NCI-H187 treated with DMSO at 0.1 percent for 48 hours (cell line): ENCODE measurements at places on chromosomes 6 and 20.

DNA sequence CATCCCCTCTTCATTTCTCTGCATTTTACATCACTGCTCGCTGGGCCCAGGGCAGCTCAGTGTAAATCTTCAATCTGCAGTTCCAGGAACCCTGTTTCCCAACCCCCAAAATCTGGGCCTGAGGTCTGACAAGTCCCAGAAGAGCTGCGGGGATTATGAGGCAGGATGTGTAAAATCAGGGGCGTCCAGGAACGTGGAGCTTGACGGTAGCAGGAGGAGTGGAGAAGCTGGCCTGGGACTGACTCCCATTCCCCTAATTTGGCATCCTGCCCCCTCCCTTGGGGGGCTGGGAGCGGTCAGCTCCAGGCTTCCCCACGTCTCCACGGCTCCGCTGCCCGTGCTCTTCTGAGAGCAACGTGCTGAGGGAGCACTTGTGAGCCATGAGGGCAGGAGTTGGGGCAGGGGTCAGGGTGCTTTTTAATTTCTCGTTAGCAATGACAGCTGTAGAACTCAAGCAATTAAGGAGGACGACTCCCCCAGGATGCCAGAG lies 23.4 kb upstream of the VEGFA start:
- no peak for DNase-seq

GRCh38 chr6:79630380-79630882 lies 698 bp upstream of the SH3BGRL2 start:
- DNase-seq = no peak

GRCh38 chr6:753486-753885 lies 60.5 kb upstream of the EXOC2 start:
- no peak for DNase-seq

- DNase-seq = no peak
Observed at GRCh38 chr20:60304931-60305330, 346.7 kb downstream of the CDH26 start.

DNA sequence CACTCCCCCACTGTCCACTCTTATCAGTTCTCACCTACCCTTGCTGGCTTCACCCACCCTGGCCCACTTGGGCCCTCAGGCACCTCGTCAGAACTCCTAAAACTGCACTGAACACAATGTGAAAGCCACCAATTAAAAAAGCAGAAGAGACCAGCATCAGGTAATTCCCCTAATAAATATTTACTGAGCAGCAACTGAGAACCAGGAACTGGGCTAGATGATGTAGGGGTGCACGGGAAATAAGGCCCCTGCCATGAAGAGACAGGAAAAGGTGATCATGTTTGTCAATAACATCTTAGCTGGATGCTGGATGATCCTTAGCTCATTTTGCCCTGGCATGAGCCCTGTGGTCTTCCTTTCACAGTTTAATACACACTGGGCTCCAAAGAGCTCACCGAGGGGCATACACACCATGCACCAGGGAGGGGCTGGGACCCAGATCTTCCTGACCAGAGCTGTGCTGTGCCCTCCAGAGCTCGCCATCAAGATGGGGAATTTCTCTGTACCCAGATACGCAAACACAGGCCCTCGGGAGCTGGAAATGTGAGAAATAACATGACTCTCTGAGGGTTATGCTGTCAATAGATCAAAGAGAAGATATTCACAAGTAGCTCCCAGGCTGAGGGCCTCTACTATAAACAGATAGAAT lies 113.6 kb upstream of the SLC22A16 start:
- DNase-seq = no peak

GRCh38 chr6:56959938-56960337 lies 5.0 kb downstream of the BEND6 start:
- DNase-seq = no peak

GRCh38 chr6:23389386-23389785 lies 736.6 kb upstream of the NRSN1 start:
- DNase-seq = no peak

- DNase-seq = no peak
Observed at GRCh38 chr6:25579391-25579883, 72.6 kb upstream of the SCGN start.

GRCh38 chr20:10022625-10023024 lies 12.2 kb upstream of the ANKEF1 start:
- DNase-seq = no peak

- no peak for DNase-seq
Observed at GRCh38 chr20:41261260-41261659, 56.3 kb downstream of the ZHX3 start.

DNA sequence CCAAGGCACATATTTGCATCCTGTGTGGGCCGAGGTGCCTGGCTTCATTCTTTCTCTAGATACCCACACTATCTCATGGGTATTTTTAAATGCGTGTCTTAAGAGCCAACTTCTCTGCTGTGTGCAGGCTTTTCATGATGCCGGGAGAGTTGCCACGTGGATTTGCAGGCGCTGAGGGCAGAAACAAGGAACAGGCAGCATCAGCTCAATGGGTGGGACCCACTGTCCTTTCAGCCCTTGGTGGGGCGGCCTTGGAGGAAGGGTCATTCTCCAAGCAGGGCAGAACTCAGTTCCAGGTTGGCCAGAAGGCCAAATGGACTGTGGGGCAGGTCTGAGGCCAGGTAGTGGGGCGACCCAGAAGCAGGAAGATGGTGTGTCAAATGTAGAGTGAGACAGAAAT lies 84.7 kb downstream of the PHACTR3 start:
- no peak for DNase-seq

GRCh38 chr20:17771206-17772004 lies 71.6 kb downstream of the BANF2 start:
- DNase-seq = no peak

DNA sequence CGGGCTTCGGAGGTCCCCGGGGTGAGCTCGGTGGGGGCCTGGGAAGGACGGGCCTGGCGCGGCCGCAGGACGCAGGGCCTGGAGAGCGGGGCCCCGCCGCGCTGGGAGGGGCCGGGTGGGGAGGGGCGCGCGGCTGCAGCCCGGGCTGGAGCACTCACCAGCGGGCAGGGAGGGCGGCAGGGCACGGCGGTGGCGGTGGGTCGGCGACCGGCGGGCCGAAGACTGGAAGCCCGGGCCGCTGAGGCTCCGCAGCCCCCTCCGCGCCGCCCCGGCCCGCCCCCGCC lies at the start of gene GATA5:
TSS of gene GATA5 (minus strand) at position 224 of the 284 bp plus-strand sequence. CDS start 474 bp downstream, outside the sequence.
- no peak for DNase-seq

DNA sequence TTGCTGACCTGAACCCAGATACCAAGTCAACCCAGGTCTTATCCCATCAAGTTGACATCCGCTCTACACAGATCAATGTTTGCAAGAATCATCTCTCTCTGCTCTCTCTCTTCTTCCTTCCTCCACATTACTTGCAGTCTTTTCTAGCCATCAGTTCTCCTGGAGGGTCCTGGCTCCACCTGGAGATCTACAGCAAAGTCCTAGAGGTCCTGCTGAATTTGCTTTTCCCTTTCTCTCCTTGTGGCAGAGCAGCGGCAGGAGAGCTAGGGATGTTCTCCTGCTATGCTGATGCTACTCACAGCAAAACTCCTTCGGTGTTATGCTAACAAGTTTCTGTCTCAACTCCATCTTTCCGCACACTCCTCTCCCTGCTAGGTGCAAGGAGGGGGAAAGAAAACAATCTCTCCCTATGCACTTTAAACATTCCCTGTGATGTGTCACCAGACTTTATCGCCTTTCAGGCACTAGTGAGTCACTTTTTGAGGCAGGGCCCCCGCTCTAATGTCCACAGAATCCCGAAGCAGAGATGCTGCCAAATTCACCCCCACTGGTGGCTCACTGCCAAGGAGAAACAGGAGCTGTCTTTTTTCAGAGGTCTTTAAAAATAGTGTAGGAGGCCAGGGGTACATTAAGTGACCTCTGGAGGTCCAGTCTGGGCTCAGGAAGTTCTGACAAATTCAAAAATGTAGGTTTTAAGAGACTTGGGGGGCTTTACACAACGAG lies 62.6 kb downstream of the FAM50B start:
- no peak for DNase-seq

DNA sequence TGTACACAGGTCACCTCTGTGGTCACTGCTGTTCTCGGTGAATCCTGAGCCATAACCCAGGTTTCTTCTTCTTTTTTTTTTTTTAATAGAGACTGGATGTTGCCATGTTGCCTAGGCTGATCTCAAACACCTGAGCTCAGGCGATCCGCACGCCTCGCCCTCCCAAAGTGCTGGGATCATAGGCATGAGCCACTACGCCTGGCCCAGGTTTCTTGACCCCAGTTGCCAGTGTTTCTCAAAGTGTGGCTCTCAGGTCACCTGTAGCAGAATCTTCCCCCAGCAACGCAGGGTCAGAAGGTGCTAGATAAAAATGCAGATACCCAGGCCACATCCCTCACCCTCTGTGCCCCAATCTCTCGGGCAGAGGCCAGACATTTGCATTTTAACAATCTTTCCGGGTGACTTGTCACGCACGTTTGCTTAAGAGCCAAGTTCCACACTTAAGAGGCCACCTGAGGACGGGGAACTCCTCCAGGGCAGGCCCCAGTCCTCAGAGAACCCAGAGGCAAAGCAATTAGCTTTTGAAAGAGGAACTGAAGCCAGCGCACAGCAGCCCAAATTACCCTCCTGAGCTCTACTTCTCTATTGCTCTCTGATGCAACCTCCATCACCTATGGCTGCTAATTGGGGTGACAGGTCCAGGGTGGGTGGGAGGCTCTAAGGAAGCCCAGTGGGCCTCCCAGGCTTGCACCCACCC lies 81.8 kb downstream of the NFATC2 start:
- no peak for DNase-seq

GRCh38 chr20:11861479-11861878 lies 56.2 kb upstream of the BTBD3 start:
- no peak for DNase-seq

- no peak for DNase-seq
Observed at GRCh38 chr6:43274916-43275597, 23.0 kb upstream of the SLC22A7 start.

DNA sequence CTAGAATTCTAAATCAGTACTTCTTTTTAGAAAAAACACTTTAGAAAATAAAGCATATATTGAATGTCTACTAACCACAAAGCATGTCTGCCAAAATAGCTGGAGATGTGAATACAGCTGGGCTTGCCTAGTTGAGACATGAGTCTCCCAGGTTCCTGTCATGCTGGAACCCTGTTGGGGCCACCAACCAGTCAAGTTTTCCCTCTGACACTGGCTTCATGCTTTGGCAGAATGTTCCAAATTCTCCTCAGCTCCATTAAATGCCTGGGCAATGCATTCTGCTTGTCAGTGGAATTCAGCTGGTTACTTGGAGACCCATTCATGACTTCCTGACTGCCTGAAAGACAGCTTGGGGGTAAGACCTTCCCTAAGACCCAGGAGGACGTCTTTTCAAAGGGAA lies 87.2 kb downstream of the PRND start:
- no peak for DNase-seq

DNA sequence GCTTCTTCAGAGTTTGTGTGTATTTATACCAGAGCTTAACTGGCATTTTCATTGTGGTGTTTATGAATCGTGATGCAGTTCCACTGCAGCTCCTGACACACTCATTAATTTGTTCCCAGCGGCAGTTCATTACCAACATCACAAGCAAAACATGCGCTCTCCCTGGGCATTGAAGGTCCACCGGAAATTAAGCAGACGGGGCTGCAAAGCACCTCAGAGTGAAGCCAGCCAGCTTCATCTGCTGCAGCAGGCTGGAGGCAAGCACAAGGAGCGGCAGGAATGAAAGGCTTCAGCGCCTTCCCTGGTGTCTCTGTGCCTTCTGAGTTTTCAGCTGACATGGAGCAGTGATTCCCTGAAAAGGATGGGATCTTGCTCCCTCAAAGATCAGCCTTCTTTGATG lies 246.0 kb upstream of the SPTLC3 start:
- DNase-seq = no peak

GRCh38 chr6:108363113-108363512 lies 68.3 kb downstream of the AFG1L start:
- DNase-seq = no peak

GRCh38 chr6:86686496-86686895 lies 250.8 kb upstream of the HTR1E start:
- DNase-seq = no peak

DNA sequence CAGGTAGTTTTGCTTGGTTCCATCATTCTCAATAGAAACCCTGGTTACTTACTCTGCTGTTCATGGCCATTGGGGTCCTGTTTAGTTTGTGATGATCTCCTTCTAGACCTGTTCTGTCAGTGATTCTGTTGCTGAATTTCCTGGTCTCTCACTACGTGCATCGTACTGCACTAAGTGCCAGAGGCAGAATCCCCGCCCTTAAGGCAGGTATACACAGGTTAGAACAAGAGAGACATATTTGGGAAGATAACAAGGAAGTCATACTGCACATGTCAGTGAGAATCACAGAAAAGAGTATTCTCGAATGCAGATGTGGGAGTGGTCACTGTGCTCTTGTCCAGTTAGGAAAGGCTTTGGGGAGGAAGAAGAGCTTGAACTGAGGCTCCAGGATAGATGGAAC lies 148.1 kb upstream of the MYLIP start:
- DNase-seq = no peak

- DNase-seq = no peak
Observed at GRCh38 chr6:17957498-17957897, 29.9 kb downstream of the KIF13A start.

GRCh38 chr6:34595332-34596184 lies 39.4 kb upstream of the SPDEF start:
- no peak for DNase-seq

DNA sequence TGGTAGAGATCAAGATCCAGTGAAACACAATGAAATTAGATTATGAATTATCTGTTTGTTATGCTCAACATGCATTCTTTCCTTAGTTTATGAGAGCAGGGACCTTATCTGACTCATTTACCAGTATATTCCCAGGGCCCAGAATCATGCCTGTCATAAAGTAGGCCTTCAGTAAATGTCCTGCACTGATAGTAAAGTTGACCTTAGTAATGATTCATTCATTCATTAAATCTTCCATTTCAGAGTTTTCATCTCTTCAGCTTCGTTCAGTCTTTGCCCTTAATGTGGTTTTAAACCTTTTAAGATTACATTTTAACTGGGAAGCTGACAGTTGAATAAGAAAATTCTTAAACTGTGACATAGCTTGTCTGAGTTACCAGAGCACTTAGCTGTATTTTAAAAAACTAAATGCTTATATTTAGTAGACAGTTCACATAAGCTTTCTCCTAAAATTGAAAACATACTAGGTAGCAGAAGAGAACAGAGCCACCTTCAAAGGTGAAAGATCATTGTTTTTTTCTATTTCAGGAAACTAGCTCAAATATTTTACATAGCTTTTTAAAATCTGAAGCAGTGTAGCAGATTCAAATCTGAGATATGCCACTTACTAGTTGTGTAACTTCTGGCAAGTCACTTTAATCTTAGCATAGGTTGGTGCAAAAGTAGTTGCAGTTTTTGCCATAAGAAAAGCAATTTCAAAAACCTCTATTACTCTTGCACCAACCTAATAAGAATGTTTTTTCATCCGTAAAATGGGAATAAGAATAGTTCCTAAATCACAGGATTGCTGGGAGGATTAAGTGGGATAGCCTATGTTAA lies 41.4 kb downstream of the MCM8 start:
- no peak for DNase-seq

- no peak for DNase-seq
Observed at GRCh38 chr6:39077882-39078594, 29.5 kb downstream of the GLP1R start.

GRCh38 chr6:141541581-141542324 lies 591.0 kb upstream of the GJE1 start:
- DNase-seq = no peak
